ENCODE measurements at places on chromosomes 1 and 21.

DNA sequence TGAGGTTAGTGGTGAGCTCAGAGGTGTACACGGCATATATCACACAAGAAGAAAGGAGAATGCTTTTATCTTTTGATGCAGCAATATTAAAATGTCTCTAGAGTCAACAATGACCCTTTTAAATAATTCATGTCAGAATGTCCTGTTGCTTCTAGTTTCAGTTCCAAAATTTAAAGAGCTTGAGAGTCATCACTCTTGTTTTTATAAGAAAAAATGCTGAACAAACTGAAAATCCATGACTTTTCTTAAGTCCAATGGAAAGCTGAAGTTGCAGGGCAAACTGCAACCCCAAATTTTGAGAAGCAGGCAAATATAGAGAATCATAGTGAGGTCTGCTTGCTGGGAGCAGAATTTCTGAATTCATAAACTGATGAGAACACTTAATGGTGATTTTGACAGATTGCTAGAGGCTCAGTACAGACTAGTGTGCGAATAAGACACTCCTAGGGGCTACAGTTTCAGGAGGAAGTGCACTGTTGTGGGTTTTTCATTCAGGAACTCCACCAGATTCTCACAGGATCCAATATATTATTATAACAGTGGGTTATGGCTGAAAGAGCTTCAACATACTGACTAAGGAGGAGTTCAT lies 135.1 kb downstream of the CLIC6 start:
- no peak for DNase-seq
- H3K36me3 ChIP-seq = peaks cover 6% of the 10 kb centered on the region
- peaks cover 37% of the 10 kb centered on the region for H3K4me1 ChIP-seq
- no peaks in the 10 kb centered on the region for H3K27me3 ChIP-seq
- H3K4me3 ChIP-seq = no peak overlapping the region

DNA sequence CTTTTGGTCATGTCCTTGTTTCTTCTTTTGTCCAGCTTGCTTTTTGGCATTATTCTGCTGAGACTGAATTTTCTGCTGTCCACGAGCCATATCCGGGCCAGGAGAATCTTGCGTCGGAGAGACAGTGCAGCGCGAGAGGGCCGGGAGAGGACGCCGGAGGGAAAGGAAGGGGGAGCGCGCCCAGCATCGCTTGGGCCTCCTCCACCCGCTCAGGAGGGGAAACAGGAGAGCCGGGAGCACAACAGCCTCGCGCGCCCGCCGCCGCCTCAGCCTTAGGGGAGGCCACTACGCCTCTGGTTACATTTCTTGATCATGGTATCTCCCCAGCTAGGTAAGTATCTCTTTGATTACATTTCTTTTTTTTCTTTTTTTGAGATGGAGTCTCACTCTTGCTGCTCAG lies 7.4 kb upstream of the DEGS1 start:
- H3K27me3 ChIP-seq = no peaks in the 10 kb centered on the region
- no peaks in the 10 kb centered on the region for H3K36me3 ChIP-seq
- peaks cover 12% of the 10 kb centered on the region for H3K4me1 ChIP-seq
- no peak for DNase-seq
- H3K27ac ChIP-seq = no peak overlapping the region

DNA sequence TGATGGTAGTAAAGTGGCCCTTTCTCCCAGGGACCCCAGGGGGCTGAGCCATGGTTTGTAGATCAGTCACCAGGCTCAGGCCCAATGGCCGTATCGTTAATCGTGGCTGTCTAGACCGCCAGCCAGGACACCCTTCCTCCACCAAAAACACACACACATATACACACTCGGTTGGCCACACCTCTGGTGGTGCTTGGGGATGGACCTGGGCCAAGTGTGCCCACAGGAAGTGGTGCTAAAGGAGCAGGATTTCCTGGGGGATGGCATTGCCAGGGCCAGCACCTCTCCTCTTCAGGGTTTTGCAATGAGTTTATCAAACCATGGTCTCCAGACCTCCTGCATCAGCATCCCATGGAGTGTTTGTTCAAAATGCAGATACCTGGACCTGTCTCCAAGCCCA lies 36.2 kb downstream of the CITED4 start:
- H3K27me3 ChIP-seq = no peaks in the 10 kb centered on the region
- no peaks in the 10 kb centered on the region for H3K4me1 ChIP-seq
- no peaks in the 10 kb centered on the region for H3K36me3 ChIP-seq
- DNase-seq = no peak

DNA sequence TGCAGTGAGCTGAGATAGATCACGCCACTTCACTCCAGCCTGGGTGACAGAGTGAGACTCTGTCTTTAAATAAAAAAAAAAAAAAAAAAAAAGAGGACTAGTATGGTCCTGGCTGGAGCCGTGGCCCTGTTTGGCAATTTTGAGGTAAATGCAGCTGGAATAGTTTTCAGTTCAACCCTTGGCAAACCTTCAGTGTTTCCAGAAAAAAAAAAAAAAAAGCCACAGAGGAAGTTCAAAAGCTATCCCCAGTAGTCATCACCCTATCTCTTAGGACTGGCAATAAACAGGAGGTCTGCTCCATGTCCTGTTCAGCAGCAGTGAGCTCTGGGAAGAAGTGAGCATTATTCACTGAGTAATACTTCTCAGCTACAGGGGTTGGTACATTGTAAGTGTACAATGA lies 56.8 kb upstream of the ERRFI1 start:
- no peaks in the 10 kb centered on the region for H3K36me3 ChIP-seq
- H3K4me1 ChIP-seq = peaks cover 19% of the 10 kb centered on the region
- no peak overlapping the region for H3K27ac ChIP-seq
- no peak overlapping the region for H3K4me3 ChIP-seq

GRCh38 chr1:59718064-59718988 lies 96.4 kb upstream of the HOOK1 start:
- no peaks in the 10 kb centered on the region for H3K27me3 ChIP-seq
- no peaks in the 10 kb centered on the region for H3K36me3 ChIP-seq
- no peak for DNase-seq
- H3K27ac ChIP-seq = no peak overlapping the region
- peaks cover 7% of the 10 kb centered on the region for H3K4me1 ChIP-seq
- H3K4me3 ChIP-seq = no peak overlapping the region

DNA sequence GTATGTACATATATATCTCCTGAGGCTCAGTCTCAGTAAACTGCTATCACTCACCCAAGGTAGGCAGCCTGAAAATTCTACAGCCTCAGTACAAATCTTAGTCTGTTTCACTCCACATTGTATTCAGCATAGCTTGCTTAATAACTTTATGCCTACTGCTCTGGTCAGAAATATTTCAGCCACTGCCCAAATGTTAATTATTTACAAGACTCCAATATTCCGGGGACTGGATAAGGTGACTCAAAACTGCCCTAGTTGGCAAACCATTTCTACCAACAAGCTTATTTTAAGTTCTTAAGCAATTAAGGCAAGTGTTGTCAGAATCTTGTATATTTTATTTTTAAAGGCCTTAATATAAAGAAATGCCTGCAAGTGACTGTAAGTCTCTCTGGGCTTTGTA lies 114.8 kb downstream of the LRRIQ3 start:
- H3K4me1 ChIP-seq = no peaks in the 10 kb centered on the region
- no peak for DNase-seq
- H3K4me3 ChIP-seq = no peak overlapping the region
- H3K27ac ChIP-seq = no peak overlapping the region
- H3K36me3 ChIP-seq = no peaks in the 10 kb centered on the region

GRCh38 chr1:17672226-17672625 lies 82.9 kb upstream of the ACTL8 start:
- H3K27ac ChIP-seq = no peak overlapping the region
- no peak for DNase-seq
- no peak overlapping the region for H3K4me3 ChIP-seq
- peaks cover 3% of the 10 kb centered on the region for H3K4me1 ChIP-seq
- H3K27me3 ChIP-seq = no peaks in the 10 kb centered on the region

DNA sequence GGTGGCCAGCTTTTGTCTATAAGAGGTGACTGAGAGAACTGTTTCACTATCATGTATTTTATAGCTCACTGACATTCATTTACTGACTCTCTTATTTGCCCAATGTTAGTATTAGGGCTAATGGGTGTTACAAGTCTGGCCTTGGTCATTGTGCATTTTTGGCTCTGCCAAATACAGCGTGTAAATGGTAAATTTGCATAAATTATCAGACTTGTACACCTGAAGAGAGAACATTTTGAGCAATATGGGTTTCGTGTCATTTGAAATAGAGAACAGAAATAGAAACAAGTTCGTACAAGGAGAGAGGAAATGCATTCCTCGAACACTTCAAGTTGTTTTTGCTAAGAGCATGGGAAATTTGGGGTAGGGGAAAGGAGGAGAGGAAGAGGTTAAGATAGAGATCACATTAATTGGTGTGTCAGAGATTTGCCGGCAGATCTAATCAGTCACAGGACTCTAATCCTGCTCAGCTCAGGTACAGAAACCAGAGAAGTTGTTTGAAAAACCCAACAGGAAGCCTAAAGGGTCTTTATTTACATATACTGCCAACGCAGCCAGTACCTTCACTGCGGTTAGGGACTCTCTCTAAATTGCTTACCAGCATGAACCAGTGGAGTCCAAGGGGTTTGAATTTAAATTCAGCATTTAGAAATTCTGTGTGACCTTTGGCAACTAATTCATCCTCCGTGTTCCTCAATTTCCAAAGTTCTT lies 261.5 kb downstream of the GPATCH2 start:
- H3K27ac ChIP-seq = no peak overlapping the region
- DNase-seq = no peak
- no peaks in the 10 kb centered on the region for H3K27me3 ChIP-seq

- no peaks in the 10 kb centered on the region for H3K27me3 ChIP-seq
- H3K4me3 ChIP-seq = no peak overlapping the region
- no peak for DNase-seq
- no peaks in the 10 kb centered on the region for H3K4me1 ChIP-seq
Measured at GRCh38 chr1:29017235-29017634, 102.9 kb downstream of the EPB41 start.

GRCh38 chr1:155316922-155317321 lies 3.8 kb upstream of the RUSC1 start:
- no peaks in the 10 kb centered on the region for H3K36me3 ChIP-seq
- H3K27ac ChIP-seq = no peak overlapping the region
- peaks cover 22% of the 10 kb centered on the region for H3K4me1 ChIP-seq
- H3K4me3 ChIP-seq = no peak overlapping the region
- no peak for DNase-seq

- no peak for DNase-seq
- no peak overlapping the region for H3K27ac ChIP-seq
- no peaks in the 10 kb centered on the region for H3K36me3 ChIP-seq
- H3K4me3 ChIP-seq = no peak overlapping the region
Measured at GRCh38 chr1:106447466-106447865, 609.0 kb upstream of the PRMT6 start.

DNA sequence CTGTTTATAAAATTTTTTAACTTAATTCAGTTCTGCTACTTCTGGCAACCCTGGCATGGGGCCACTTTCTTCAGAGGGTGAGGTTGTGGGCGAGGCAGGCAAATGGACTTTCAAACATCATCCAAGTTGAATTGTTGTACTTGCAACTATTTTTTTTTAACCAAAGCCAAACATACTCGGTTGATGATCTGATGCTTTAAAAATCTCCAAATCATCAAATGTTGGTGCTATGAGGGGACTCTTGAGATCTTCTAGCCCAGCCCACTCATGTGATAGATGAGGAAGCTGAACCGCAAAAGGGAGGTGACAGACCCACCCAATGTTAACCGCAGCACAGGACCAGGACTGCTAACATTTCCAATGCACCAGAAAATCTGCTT lies 6.7 kb downstream of the SLC1A7 start:
- DNase-seq = no peak
- H3K36me3 ChIP-seq = no peaks in the 10 kb centered on the region
- H3K4me1 ChIP-seq = no peaks in the 10 kb centered on the region

DNA sequence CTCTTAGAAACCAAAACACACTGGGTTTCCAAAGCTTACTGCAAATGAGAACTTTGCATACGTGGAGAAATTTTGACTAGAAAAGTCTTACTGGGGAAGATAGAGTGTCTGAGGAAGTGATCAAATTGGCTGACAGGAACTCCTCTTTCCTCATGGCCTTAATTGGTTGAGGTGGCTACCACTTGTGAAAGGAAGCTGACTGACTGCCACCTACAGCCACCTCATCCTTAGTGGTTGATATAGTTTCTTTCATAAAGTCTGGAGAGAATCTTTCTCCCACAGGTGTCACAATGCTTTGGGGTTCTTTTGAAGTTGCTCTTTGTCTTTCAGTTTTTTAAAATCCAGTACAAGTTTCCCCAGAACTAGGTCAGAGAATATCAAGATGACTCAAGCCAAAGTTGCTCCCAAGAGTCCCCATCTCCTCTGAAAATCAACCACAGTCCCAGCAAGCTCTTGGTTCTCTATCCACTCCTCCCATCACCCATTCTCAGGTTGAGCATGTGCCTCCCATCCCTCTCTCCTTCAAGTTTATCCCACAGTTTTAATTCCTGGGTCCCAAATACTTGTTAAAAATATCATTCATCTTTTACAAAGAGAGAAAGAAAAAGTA lies 43.3 kb downstream of the GPR88 start:
- no peaks in the 10 kb centered on the region for H3K36me3 ChIP-seq
- no peaks in the 10 kb centered on the region for H3K4me1 ChIP-seq
- no peaks in the 10 kb centered on the region for H3K27me3 ChIP-seq
- no peak overlapping the region for H3K4me3 ChIP-seq
- no peak overlapping the region for H3K27ac ChIP-seq

DNA sequence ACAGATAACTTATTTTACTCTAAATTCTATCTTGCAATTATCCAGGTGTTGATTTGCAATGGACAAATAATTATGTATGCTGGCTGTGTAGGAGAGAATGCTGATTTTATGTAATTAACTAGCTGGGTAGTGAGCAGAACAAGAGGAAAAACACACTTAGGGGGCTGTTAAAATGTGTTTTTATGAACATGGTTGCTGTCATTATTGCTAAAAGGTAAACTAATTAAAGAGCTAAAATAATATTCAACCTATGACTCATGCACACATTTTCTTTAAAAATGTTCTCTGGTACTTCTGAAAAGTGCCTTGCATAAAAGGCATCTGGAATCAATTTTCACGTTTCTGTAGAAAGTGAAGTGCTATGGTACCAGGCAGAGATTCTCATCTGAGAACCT lies 192.8 kb upstream of the C8B start:
- H3K4me1 ChIP-seq = no peaks in the 10 kb centered on the region
- H3K36me3 ChIP-seq = no peaks in the 10 kb centered on the region
- H3K27me3 ChIP-seq = no peaks in the 10 kb centered on the region
- no peak overlapping the region for H3K27ac ChIP-seq
- DNase-seq = no peak

DNA sequence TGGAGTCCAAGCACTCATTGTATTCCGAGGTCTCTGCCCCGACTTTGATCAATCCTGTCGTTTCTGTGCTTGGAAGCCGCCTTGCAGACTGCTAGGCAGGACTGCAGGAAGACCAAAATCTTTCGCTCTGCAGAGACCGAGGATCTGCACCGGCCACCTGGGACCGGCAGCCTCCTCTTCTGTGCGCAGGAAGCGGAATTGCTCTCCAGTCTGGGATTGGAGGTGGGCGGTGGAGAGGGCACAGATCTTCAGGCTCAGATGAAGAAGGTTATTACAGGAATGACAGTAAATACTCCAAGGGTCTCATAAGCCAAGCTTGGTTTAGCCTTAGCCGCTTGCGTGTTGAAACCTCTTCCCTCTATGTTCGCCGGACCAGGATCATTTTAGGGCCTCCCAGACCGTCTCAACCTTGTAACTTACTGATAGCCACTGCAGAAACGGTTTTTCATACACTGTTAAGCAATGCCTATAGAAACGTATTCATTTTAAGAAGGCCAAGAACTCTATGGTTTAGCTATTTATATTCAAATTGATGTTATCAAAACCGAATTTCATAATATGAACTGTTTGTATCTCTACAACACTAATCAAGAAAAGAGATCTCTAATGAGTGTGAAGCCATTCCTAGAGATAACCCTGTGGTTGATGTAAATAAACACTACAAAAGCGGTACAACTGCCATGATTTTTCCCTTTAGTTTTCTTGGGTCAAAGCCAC lies 1.1 kb downstream of the MIA3 start:
- H3K4me1 ChIP-seq = peaks cover 30% of the 10 kb centered on the region
- peak overlapping the region; percentile 78 for H3K27ac ChIP-seq
- peaks cover 13% of the 10 kb centered on the region for H3K36me3 ChIP-seq
- no peak for DNase-seq
- H3K4me3 ChIP-seq = peak overlapping the region; percentile 78

All from vagina (tissue), 2 donors.